ENCODE measurements at places on chromosomes 12 and 14. TPM values are rescaled to one million over a fixed set of nuclear protein-coding genes. Genes with fewer than 3 reads are reported as not detected.

The CIDEB gene
- 6.6 TPM for total RNA-seq

The NTS gene
- 0.52 TPM for total RNA-seq

The BCL2L14 gene
- total RNA-seq = not detected

The SCNN1A gene
- total RNA-seq = 18.7 TPM

The OAS2 gene
- 6.8 TPM for total RNA-seq

- H3K36me3 ChIP-seq = no peaks in the 10 kb centered on the region
- no peaks in the 10 kb centered on the region for H3K4me1 ChIP-seq
- H3K27ac ChIP-seq = no peak overlapping the region
- no peak overlapping the region for H3K4me3 ChIP-seq
- no peak for DNase-seq
- H3K27me3 ChIP-seq = no peaks in the 10 kb centered on the region
Measured at GRCh38 chr12:43937947-43938346, 102.1 kb downstream of the TMEM117 start.

GRCh38 chr14:63421226-63421625 lies 102.5 kb upstream of the GPHB5 start:
- peaks cover 9% of the 10 kb centered on the region for H3K4me1 ChIP-seq
- no peak for DNase-seq
- no peak overlapping the region for H3K27ac ChIP-seq

- no peaks in the 10 kb centered on the region for H3K27me3 ChIP-seq
- no peak overlapping the region for H3K4me3 ChIP-seq
- H3K36me3 ChIP-seq = no peaks in the 10 kb centered on the region
- DNase-seq = no peak
- H3K4me1 ChIP-seq = peaks cover 10% of the 10 kb centered on the region
Measured at GRCh38 chr14:105271224-105271890, 23.0 kb downstream of the BTBD6 start.

- H3K27me3 ChIP-seq = no peaks in the 10 kb centered on the region
- H3K36me3 ChIP-seq = no peaks in the 10 kb centered on the region
- H3K4me1 ChIP-seq = no peaks in the 10 kb centered on the region
- no peak overlapping the region for H3K4me3 ChIP-seq
Measured at GRCh38 chr14:88799522-88799921, 6.8 kb upstream of the EML5 start.

DNA sequence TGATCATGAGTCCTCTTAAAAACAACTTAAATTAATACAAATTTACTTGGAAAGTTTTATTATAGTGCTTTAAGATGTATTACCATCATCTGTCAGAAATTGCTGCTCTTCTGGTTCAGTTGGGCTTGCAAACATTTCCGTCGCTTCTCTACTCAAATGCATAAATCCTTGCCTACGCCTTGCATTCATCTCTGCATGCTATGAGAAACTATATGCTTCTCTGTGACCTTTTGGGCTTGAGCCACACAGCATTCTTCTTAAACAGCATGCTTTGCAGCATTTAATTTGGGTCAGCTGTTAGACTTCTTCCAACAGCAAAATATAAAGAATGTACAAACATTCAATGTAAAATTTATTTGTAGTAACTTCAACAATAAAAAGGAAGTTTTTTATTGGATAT lies 305.7 kb upstream of the FLRT2 start:
- no peak overlapping the region for H3K4me3 ChIP-seq
- no peak for DNase-seq
- H3K27ac ChIP-seq = no peak overlapping the region
- H3K4me1 ChIP-seq = no peaks in the 10 kb centered on the region
- no peaks in the 10 kb centered on the region for H3K36me3 ChIP-seq
